Effector memory CD4-positive, alpha-beta T cell (primary cell): ENCODE measurements at places on chromosomes 12 and 14.

GRCh38 chr14:25626986-25627385 is 577.0 kb upstream of the STXBP6 start:
- DNase-seq, result no peak

DNA sequence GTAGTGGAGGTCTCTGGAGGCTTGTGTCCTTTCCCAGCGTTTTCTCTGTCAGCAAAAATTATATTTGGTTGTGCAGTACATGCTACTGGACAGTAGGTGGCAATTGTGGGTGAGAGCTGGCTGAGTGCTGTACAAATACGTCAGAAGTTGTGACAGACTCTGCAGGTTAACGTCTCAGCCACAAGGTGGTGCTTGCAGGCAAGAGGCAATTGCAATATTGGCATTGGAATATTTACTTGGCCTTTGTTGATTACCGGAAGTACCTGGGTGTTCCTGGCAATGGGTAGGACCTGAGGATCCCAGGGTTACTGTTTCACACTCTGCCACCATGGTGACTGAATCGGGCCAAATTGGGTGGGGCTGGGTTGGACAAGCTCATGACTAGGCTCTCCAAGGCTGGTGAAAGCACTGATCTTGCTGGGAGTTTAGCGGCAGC is 333.9 kb upstream of the LMO3 start:
- DNase-seq, result no peak

DNA sequence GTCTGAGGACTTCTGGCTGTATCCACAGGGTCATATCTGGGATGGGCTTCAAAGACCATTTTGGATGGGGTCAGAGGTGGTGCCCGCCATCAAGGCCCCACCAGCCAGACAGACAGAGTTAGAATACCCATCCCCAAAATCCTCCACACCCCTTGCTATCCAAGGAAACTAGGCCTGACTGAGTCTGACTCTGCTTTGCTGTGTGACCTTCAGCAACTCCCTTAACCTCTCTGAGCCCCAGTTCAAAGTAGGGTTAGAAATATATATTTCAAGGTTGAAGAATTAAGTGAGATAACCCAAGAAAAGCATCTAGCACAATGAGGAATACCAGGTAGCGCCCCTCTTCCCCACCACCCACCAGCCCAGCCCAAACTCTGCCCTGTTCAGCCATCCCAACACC is 20.3 kb downstream of the BCL11B start:
- DNase-seq, result no peak

DNA sequence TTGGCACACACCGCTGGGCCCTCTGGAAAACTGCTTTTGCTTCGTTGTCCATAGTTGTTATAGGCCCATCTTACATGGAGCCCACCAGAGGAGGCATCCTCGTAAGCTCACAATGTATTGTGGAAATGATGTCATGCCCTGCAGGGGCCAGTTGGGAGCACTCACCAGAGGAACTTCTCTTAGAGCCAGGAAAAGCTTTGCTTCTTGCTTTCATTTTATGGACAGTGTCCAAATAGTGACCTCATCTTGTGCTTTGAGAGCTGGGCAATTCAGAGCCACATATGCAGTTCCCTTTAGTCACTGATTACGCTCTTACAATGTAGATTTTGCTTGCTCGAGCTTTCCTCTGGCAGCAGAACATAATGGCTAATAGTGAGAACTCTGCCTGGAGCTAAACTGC is 275.6 kb downstream of the AACS start:
- DNase-seq, result no peak

GRCh38 chr12:120903412-120904196 is 554 bp downstream of the SPPL3 start:
- DNase-seq, result peak; percentile 69

GRCh38 chr12:39612250-39612649 is 7.4 kb downstream of the ABCD2 start:
- no peak for DNase-seq

- no peak for DNase-seq
Measured at GRCh38 chr14:92143962-92144361, 22.2 kb downstream of the CPSF2 start.

DNA sequence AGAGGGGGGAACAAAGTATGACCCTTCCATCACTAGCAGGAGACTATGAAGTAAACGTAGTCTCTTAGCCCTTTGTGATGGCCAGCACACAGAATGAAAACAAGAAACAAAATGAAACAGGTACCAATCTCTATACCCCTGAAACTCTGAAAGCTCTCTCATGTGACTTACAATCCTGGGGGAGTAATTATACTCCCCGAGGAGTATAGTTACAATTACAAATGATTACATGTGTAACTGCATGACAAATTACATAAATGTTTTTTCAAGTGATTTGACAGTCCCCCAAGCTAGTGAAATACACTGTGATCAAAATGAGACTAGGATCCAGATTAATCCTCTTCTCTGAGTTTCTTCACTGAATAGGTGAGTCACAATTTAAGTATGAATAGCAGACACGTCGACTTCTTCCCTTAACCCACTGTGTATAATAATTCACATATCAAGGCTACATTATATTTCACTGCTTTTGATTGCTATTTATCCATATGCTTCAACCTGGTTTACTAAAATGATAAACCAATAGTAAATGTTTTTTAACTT is 74.0 kb downstream of the SPTSSA start:
- no peak for DNase-seq

DNA sequence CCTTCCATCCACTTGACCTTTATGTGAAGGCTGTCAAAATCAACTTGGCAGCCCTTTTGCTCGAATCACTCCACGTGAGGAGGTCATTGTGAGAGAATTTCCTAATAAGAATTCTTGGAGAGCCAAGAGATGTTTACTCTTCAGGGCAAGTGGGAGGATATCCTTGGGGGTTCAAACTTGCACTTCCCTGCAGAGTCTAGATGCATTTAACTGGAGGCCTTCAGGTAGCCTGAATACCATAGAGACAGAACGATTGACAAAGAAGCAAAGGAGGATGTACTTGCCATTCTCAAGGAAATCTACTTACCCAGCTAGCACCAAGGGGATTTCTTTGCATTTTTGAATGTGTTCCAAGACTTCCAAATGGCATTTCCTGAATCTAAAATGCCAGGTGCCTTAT is 1702.6 kb upstream of the FLRT2 start:
- DNase-seq, result no peak

DNA sequence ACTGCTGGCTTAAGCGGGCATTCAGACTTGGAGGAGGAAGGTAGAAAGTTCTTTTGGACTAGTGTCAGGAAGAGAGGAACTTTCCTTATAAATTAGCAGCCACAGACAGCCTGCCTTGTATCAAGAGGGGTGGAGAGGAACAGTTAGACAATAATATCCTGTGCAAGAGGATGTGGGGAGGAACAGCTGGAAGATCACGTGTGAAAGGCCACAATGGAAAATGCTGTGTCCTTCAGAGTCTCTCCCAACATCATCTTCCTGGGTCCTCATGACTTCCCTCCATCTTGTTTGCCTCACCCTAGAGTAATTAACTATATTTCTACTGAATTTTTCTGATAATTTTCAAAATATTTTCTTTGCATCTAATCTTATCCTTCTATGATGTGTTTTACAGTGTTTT is 117.4 kb downstream of the MGAT4C start:
- no peak for DNase-seq

- no peak for DNase-seq
Measured at GRCh38 chr14:21090940-21091663, 7.4 kb downstream of the ZNF219 start.

DNA sequence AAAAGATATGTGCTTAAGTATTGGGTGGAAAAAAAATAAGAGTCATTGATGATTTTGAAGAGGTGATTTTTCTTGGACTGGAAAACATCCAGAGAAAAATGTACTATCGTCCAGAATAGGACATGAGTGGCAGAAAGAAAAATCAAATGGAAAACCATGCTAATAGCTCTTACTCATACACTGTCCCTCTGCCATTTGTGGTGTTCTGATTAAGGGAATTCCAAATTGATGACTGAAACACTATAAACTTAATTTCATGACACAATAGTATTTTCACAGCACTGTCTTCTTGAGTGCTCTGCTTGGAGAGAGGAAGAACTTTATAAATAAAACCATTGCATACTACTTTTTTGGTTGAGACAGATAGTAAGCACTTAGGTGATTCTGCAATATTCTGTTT is 72.4 kb downstream of the USP15 start:
- DNase-seq, result no peak

- DNase-seq, result no peak
Measured at GRCh38 chr14:104937694-104938365, 13.2 kb downstream of the PLD4 start.

GRCh38 chr14:103206836-103207387 is 83.7 kb downstream of the TNFAIP2 start:
- no peak for DNase-seq

- no peak for DNase-seq
Measured at GRCh38 chr14:85122690-85123089, 407.3 kb upstream of the FLRT2 start.

DNA sequence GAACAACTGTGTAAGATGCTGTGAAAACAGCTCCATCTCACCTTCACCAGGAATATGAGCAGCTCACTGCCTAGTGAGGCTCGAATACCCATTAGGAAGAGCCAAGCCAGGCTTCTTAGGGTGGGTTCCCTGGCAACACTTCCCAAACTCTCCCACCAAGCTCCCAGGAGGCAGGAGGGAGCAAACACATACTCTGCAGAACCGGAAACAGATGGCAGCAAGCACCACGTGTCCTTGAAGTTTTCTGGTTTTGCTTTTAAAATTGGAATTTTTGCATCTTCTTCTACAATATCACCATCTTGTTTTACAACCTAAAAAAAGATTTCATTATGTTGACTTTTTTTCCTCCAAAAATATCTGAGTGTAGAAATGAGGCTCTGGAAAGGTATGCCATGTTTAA is 186.7 kb downstream of the ZFP36L1 start:
- DNase-seq, result no peak
